ENCODE measurements at places on chromosomes 7 and 10.

GRCh38 chr7:23247603-23248335, 1.2 kb downstream of the GPNMB start:
- DNase-seq = no peak

DNA sequence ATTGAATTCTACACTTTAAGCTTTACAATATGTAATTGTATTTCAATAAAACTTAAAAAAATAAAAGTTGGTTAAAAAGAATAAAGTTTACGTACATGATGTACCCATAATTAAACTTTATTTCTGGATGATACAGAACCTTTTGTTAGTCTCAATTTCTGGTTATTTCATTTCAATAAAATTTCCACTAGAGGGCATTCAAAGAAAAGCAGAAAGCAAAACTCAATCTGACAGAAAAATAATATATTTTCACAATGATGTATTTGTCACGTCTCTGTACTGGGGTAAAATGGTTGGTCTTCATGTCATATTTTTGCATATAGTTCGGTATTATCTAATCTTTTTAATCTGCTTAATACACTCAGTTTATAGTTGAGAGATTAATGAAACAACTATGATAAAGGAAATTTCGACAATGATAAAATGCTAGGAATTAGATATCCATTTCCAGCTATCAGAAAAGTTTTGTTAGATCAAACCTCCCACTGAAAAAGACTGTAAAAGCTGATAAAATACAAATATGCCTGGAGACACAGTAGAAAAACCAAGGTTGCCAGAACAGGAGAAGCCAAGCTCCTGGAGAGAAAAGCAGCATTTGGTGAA, 27.4 kb downstream of the ASZ1 start:
- DNase-seq = no peak

- DNase-seq = no peak
These were observed 184.7 kb downstream of the DGKB start for GRCh38 chr7:14717816-14718215.

DNA sequence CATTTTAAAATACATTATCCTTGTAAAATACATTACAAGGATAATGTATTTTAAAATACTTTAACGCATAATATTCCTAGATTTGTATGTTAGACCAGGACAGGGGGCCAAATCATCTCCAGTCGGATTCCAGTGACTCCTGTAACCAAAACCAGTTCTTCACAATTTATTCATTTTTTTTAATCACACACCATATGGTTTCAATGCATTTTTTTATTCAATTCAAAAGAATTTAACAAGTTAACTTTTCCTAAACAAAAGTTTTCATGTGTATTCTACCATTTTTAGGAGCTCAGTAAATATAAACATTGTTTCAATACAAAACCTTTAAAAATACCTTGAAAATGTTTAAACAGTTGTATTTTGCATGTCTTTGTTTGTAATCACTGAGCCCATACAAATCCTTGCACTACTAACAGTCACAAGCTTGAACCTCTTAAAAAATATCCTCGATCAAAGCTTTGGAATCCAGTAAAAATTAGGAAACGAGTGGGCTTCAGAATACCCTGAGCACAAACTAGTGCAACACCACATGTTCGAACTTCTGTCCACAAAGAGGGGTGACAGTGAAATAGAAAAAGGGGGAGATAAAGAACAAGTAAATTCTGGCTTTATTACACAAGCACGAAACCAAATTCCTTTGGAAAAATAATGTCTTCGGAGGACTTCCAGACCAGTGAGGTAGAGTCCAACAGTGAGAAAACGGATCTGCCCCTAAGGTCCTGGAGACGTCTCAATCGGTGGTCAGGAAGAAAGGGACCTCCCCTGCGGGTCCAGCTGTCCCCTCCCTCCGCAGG, 1.6 kb downstream of the CCDC71L start:
- no peak for DNase-seq

DNA sequence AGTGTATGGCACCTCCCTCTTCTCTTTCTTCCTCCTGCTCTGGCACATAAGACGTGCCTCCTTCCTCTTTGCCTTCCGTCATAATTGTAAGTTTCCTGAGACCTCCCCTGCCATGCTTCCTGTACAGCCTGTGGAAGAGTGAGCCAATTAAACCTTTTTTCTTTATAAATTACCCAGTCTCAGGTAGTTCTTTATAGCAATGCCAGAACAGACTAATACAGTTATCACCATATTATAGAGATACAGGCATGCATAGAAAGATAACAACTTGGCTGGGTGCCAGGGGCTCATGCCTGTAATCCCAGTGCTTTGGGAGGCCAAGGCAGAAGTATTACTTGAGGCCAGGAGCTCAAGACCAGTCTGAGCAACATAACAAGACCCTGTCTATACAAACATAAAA, 53.2 kb downstream of the GCC1 start:
- DNase-seq = no peak

- no peak for DNase-seq
These were observed 94.3 kb downstream of the USP6NL start for GRCh38 chr10:11517150-11517549.
